ENCODE measurements at places on chromosomes 2 and 18. TPM values are rescaled to one million over a fixed set of nuclear protein-coding genes. Genes with fewer than 3 reads are reported as not detected.

DNA sequence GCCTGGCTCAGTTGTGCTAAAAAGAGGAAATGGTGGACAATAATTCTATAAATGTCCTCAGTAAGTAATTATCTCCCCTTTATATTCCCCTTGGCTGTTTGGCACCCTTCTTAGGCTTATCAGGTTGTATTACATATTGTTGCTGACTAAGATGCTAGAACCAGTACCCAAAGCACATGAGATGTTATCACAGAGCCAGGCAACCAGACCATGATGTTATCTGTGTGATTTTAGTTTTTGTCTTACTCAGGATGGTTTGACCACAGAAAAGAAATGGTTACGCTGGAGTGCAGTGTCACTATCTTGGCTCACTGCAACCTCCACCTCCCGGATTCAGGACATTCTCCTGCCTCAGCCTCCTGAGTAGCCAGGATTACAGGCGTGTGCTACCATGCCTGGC lies 15.2 kb downstream of the R3HDM1 start:
- peaks cover 13% of the 10 kb centered on the region for H3K4me1 ChIP-seq
- peaks cover 12% of the 10 kb centered on the region for H3K36me3 ChIP-seq
- no peak overlapping the region for H3K27ac ChIP-seq
- no peak overlapping the region for H3K4me3 ChIP-seq
- no peak for DNase-seq

DNA sequence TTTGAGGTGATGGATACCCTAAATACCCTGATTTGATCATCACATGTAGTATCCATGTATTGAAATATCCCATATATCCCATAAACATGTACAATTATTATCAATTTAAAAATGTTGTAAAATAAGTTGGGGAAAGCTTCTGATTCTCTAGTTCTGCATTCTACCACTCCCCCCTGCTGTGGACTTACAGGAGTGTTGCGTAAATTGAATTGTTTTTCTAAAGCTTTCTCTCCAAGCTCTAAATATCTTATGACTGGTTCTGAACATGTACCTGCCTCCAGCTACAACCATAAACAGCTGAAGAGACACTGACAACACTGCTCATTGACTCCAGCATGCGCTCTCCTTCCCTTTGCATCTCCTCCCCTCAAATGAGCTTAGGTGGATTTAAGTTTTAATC lies 145.2 kb downstream of the MGAT5 start:
- no peak overlapping the region for H3K4me3 ChIP-seq
- no peak overlapping the region for H3K27ac ChIP-seq
- H3K4me1 ChIP-seq: no peaks in the 10 kb centered on the region
- H3K36me3 ChIP-seq: peaks cover 6% of the 10 kb centered on the region
- no peak for DNase-seq

DNA sequence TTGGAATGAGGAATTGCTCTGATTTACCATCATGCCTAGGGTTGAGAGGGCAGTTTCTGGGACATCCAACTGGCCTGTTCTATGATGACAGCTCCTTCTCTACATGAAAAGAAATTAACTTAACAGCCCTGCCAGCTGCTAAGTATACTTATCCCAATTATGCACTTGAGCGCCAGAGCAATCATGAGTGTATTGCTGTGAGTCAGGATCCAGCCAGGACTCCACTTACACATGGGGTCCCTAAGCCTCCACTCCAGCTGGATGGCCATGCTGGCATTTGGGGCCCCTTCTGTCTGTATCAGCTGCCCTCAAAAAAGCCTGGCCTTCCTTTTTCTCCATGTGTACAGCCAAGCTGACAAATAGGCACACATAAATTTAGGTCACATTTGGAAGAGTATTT lies 481.9 kb downstream of the TMX3 start:
- H3K4me3 ChIP-seq: no peak overlapping the region
- no peak overlapping the region for H3K27ac ChIP-seq
- no peaks in the 10 kb centered on the region for H3K36me3 ChIP-seq
- H3K4me1 ChIP-seq: no peaks in the 10 kb centered on the region
- H3K27me3 ChIP-seq: no peaks in the 10 kb centered on the region

DNA sequence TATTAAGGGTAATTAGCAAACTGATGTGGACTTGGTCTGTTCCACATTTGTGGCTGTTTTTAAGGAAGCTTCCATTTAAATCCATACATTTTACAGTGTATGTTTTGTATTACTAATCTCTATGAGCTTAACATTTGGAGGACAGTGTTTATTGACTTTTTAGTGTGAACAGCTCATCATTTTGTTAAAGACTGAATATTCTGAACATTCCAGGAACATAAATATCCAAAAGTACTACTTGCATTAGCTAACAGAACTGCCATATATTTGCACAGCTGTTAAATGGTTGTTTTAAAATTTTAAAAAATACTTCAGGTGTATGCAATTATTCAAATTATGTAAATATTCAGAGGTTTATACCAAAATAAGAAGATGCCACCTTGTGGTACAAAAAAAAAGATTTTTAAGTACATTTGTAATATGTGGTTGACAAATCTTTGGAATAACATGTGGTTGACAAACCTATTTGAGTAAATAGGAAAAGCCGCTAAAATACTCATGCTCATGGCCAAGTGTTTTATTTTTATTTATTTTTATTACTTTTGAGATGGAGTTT lies 439.7 kb upstream of the FANCL start:
- no peak overlapping the region for H3K4me3 ChIP-seq
- no peak overlapping the region for H3K27ac ChIP-seq
- no peaks in the 10 kb centered on the region for H3K27me3 ChIP-seq
- no peaks in the 10 kb centered on the region for H3K36me3 ChIP-seq
- no peak for DNase-seq

DNA sequence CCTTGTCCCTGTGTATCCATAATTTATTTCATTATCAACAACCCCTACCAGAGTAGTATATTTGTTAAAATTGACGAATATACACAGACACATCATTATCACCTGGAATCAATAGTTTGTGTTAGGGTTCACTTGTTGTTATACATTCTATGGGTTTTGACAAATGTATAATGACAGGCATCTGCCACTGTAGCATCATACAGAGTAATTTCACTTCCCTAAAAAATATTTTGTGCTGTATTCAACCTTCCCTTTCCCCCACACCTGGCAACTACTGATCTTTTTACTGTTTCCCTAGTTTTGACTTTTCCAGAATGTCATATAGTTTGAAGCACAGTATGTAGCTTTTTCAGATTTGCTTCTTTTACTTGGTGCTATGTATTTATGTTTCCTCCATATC lies 132.0 kb downstream of the ZNF804A start:
- no peak for DNase-seq
- no peak overlapping the region for H3K4me3 ChIP-seq
- H3K4me1 ChIP-seq: no peaks in the 10 kb centered on the region
- H3K36me3 ChIP-seq: no peaks in the 10 kb centered on the region
- no peak overlapping the region for H3K27ac ChIP-seq

- H3K27me3 ChIP-seq: peaks cover 21% of the 10 kb centered on the region
- H3K4me3 ChIP-seq: no peak overlapping the region
- no peak overlapping the region for H3K27ac ChIP-seq
- H3K4me1 ChIP-seq: no peaks in the 10 kb centered on the region
Observed at GRCh38 chr18:49922228-49922627, 108.9 kb upstream of the ACAA2 start.

GRCh38 chr2:16255120-16255519 lies 314.8 kb downstream of the MYCN start:
- H3K4me1 ChIP-seq: no peaks in the 10 kb centered on the region
- H3K36me3 ChIP-seq: no peaks in the 10 kb centered on the region
- peaks cover 13% of the 10 kb centered on the region for H3K27me3 ChIP-seq
- no peak overlapping the region for H3K27ac ChIP-seq

GRCh38 chr2:150859162-150859561 lies 371.7 kb upstream of the RND3 start:
- H3K27ac ChIP-seq: no peak overlapping the region
- H3K36me3 ChIP-seq: no peaks in the 10 kb centered on the region
- peaks cover 4% of the 10 kb centered on the region for H3K27me3 ChIP-seq
- DNase-seq: no peak
- no peaks in the 10 kb centered on the region for H3K4me1 ChIP-seq
- H3K4me3 ChIP-seq: no peak overlapping the region

The KCNG2 gene
- total RNA-seq: not detected

The PRKAG3 gene
- total RNA-seq: not detected

The CCDC68 gene
- total RNA-seq: not detected

The LHCGR gene
- total RNA-seq: not detected
